Activated CD8-positive, alpha-beta T cell treated with anti-CD3 and anti-CD28 coated beads, Interleukin-2, amount 10 ng/mL, durations not matched to agents 7 days and 5 days (primary cell): ENCODE measurements at places on chromosomes 5 and 9.

DNA sequence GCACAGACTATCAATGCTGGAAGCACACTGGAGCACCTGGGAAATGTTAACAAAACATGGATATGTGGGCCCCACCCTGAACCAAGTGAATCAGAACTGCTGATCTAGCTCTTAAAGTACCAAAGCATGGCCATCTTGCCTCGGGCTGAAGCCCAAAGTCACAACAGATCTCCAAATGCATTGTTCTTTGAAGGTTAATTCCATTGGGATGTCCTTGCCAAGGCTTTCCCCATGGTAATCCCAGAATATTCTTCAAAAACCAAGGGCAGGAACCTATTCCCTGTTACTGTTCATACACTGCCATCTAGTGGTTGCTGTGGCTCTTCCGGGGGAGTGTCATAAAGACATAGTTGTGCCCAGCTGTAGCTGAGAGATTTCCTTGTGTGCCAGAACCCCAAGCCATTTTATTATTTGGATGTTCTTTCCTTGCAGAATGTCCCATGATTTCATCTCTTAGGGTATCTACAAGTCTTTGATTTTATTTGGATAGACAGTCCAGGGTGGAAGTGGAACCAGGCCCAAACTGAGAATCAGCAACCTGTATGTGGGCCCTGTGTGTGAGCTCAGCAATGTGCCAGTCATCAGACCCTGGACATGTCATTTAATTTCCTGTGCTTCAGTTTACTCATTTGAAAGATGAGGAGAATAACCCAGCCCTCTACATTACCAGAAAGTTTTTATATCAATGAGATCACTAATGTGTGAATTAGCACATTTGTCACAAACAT is 290.0 kb downstream of the ACTL7B start:
- DNase-seq: peak; percentile 26

DNA sequence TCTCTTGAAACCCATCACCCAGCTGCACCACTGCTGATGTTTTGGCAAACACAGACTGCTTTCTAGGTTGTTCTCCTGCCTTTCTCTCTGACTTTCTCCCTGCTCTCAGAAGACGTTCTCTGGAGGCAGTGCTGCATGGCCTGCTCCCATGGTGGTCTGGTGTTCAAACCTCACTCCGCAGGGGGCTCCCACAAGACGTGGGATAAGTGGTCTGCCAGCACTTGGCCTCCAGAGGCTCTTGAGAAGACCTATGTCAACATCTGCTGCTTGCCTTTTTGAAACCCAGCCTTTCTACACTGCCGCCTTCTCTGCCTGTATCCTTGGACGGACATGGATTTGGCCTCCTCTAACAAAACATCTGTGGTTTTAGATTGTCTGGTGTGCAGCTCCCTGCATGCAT is 16.6 kb downstream of the USP20 start:
- no peak for DNase-seq

GRCh38 chr9:121609822-121610637 is 41.4 kb upstream of the DAB2IP start:
- no peak for DNase-seq

DNA sequence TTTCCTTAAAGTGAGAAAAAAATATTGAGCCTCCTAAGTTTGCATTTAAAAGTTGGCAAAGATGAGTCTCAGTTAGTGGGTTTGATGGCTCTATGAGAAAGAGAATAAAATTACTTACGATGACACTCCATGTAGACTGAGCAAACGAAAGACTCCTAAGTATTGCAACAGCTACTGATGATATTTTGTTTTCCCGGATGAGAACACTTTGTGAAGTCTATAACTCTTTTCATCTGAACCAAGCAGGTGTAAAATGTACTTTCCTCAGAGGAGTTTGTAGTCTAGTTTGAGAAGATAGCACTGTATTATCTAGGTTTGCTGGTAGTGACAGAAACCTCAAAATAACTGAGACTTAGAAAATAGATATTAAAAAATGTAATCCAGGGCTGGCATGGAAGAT is 1.7 kb upstream of the ITK start:
- peak; percentile 16 for DNase-seq

DNA sequence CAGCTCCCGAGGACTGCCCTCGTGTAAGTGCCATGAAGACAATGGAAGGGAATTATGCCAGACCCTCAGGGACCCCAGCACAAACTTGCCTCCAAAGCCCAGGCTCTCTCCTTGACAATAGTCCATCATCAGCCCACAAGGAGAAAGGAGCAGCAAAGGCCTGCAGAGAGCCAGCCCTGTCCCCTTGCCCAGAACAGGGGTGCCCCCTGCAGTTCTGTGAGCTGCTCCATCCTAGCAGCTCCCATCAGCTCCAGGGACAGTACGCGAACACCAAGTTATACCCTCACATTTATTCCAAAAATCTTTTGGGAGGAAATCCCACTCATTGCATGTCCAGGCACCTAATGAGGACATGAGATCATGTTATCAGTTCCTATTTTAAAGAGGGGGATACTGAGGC is 11.1 kb downstream of the BARX1 start:
- no peak for DNase-seq

DNA sequence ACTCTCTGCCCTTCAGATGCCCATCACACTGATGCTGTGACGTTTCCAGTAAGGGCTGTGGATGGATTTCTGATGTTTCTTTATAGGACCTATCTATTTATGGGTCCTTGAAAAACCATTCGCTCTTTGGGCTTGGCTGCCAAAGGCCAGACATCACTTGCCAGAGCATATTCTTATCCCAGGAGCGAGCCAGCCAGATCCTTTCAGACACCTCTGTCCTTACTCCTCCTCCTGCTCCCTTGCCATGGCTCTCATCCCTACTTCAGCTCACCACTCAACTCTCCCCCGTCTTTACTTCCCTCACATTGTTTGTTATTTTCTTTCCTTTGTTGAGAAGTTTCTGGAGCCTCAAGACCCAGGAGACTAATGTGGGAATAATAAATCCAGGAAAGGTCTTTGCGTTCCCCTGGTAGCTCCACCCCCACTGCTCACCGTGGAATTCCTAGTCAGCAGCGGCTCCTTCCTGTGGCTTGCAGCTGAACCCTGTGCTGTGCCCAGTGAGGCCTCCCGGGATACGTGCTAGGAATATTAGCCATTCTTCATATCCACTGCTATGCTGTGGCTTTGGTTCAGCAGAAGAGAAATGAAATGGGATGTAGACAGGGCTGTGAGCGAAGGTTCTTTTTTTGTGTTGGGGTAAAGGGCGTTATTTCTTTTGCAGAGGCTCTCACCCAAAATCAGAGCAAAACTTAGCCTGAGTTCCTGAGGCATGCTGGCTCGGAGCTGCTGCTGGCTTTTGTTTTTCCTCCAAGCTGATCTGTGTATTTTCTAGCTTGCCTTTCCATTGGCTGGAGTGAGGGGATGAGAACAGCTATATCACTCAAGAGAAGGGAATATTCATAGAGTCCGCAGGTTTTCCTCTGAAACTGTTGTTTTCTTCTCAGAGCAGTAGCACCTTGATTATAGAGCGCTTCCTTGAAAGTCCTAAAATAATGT is 171.1 kb downstream of the SAXO1 start:
- no peak for DNase-seq

DNA sequence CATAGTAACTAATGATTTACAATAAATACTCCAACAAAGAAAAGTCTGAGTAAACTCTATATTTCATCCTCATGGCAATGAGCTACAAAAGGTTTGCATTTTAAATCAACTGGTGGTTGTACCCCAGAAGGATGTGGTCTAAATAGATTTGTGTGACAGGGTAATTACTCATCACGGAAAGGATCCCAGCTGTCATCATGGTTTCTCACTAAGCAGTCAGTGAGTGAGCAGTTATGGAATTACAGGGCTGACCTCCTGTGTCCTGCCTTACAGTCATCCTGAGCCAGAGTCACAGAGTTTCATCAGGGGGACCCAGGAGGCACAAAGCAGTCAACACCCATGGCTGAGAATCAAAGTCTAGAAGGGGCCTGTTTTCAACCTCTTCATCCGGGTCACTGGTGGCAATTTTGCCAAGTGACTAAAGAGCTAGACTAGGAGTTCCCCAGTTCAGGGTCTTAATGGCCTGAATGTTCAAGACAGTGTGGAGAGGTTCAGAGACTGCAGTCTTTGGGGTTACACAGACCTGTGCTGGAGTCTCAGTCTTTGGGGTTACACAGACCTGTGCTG is 210.7 kb upstream of the SLC24A2 start:
- peak; percentile 76 for DNase-seq
